T-helper 1 cell (primary cell): ENCODE measurements at places on chromosomes 2 and 18.
A peak's percentile ranks its signal among the peaks of the same experiment; 100 is the strongest.

DNA sequence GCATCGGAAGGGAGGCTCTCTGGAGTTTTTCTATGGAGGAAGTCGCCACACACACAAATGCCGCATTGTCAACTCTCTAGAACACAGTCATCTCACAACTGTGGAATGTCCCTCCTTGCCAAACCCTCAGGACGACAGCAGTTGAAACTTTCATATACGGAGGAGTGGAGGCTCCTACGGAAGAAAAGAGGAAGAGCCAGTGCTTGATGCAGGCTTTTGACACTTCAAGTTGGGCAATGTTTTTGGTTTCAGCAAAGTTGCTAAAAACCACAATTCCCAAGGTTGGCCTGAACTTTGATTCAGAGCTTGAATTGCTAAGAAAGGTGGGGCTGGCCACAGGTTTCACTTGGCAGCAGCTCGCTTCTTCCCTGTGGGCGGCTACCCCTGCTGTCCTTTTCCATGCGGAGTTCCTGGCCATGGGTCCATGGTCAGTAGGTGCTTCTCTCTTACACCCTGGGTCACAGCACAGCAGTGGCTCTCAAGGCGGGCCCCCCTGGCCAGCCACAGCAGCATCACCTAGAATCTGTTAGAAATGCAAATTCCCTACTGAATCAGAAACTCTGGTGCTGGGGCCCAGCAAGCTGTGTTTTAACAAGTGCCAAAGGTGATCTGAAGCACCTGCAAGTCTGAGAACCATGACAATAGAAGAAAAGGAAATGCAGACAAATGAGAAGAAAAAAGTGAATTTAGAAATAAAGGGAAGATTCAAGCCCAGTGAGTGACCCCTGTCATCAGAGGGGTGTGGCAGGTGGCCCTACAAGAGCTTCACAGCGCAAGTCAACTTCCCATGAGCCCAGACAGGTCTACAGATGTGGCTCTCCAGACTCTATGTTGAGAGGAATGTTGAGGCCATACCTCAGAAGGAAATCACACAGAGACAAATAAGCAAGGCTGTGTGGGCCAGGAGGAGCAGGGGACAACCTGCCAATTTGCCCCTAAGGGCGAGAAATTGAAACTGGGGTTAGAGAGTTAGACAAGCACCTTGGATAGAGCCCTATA, 856.4 kb downstream of the RNF144A start:
- DNase-seq = no peak

DNA sequence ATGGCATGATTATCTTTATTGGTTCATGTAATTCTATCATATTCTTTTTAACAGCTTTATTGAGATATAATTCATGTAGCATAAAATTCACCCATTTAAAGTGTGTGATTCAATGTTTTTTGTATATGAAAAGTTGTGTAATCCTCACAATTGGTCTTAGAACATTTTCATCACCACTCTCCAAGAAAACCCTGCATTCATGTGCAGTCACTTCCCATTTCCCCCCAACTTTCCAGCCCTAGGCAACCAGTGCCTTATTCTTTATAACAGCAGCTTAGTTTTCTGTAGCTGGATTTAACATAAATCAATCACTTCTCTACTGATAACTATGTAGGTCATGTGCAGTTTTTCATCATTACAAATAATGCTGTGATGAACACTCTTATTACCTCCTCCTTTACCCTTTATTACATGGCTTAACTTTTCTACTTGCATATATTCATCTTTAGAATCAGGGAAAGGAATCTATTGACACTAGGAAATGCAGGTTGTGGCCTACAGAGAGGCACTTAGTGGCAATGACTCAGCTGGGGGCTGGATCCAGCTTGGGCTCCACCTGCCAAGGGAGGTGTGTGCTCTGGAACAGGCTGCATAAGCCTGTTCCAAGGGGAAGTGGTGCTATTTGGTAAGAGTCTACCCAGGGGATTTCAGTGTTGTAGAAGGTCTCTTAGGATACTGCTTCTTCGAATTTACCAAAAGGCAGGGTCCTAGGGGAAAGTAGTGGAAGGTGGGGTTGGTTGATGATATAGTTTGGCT, 89.1 kb downstream of the ETAA1 start:
- DNase-seq = no peak

DNA sequence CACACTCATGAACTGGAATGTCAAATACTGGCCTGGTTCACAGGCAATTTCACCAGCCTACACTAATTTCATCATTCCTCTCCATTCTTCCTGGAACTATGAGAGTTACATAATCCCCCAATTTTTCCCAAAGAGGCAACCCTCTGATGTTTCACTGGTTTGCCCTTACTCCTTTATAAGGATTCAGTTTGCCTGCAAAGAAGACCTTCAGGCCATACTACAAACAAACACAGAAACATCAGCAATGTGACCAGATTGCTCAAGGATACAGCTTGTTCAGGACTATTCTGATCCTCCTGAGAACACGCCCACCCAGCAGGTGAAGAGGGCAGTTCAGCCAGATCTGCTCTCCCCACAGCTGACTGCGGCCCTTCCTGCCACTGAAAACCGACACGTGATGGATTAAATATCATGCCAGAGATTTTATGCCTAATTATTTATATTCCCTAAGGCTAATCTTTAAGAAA, 215.5 kb downstream of the ETAA1 start:
- DNase-seq = no peak

- no peak for DNase-seq
Measured at GRCh38 chr2:25692737-25693445, 19.5 kb upstream of the DTNB start.

GRCh38 chr2:241730671-241731293, 3.6 kb upstream of the D2HGDH start:
- peak; percentile 35 for DNase-seq

- DNase-seq = no peak
Measured at GRCh38 chr18:56199580-56200330, 438.6 kb downstream of the TXNL1 start.

DNA sequence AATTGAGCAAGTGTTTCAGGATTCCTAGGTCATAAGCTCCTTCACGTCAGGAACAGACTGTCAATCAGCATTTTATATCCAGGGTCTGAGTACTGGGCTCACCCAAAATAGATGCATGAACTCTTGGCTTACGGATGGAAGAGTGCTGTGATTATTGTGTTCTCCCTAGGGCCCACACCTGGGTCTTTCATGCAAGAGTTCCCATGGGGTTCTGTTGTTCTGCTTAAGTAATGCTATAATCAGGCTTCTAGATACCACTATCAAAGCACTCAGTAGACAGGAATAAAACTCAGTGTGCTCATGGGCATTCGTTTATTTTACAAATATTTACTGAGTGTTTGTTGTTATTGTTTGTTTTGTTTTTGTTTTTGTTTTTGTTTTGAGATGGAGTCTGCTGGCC, 46.4 kb upstream of the PMAIP1 start:
- no peak for DNase-seq

DNA sequence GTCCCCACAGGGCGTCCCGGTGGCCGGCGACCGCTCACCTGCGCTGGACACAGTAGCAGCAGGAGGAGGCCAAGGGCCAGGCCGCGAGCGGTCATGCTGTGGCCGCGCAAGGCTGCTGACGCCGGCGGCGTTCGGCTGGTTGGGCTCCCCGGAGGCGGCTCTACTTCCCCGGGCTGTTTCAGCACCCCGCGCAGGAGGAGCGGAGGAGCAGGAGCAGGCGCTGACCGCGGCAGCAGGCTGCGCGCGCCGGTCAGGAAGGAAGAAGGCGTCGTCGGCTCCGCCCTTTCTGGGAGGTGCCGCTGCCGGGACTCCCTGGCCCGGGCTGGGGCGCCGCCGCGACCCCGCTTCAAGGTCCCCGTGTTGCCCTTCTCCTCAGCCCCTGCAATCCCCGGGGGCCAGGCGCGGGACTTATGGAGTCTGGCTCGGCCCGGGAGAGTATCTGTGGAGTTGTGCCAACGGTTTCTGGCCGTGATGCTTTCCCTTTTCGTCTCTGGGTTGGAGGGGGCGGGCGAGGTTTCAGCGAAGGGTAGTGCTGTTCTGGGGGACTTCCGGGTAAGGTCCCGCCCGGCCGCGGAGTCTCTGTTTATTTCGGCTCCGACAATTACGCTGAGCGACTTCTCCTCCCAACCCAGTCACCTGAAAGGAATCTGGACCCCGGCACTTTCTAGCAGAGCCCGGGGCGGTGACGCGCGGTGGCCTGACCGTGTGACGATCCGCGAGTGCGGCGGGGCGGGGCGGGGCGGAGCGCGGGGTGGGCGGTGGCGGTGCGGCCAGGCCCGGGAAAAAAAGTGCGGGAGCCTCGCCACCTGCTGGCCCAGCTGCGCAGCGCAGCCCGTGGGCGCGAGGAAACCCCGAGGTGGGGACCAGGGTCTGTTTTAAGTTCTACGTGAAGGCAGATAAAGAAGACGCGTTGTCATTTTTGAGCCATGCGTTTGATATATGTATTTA, at the start of gene NPC1:
NPC1 (minus strand) TSS at position 258 of the 948 bp plus-strand sequence; CDS start at position 95, 163 bp downstream.
- peak; percentile 95 for DNase-seq

- no peak for DNase-seq
Measured at GRCh38 chr18:25563346-25563745, 211.4 kb upstream of the ZNF521 start.

DNA sequence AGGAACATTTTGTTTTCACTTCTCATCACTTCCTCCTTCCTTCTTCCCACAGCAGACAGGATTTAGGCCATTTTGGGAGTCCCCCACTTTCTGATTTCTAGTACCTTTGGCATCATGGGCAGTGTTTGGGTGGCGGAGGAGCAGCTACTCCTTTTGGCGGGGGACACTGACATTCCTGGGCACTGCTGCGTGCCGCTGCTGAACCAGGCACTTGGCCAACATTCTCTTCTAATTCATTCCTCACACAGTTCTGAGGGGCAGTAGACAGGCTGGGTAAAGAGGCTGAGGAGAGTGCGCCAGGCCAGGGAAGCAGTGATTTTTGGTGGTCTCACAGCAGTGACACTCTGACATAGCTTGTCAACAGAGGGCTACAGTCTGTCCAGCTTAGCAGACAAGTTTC, 270.2 kb downstream of the LOXHD1 start:
- no peak for DNase-seq

- no peak for DNase-seq
Measured at GRCh38 chr2:104088745-104089144, 765.2 kb upstream of the POU3F3 start.

GRCh38 chr2:217227794-217228193, 367.9 kb upstream of the TNP1 start:
- DNase-seq = no peak

DNA sequence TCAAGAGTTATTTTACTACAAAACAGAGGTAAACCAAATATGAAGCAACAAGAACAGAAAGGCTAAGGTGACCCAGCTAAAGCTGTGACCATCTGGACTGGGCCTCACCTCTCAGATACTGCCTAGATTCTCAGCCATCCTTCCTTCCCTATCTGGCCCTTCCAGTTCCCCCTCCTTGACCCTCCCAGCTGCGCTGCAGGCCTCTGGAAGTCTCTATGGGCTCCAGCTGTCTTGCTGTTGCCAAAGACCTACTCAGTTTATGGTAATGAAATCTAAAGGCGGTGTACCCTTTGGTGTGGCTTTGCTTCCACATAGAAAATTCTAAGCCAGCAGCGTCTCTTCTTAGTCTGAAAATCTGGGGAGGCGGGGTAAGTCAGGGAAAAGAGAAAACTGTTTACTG, 55.7 kb downstream of the ARHGEF33 start:
- DNase-seq = no peak

DNA sequence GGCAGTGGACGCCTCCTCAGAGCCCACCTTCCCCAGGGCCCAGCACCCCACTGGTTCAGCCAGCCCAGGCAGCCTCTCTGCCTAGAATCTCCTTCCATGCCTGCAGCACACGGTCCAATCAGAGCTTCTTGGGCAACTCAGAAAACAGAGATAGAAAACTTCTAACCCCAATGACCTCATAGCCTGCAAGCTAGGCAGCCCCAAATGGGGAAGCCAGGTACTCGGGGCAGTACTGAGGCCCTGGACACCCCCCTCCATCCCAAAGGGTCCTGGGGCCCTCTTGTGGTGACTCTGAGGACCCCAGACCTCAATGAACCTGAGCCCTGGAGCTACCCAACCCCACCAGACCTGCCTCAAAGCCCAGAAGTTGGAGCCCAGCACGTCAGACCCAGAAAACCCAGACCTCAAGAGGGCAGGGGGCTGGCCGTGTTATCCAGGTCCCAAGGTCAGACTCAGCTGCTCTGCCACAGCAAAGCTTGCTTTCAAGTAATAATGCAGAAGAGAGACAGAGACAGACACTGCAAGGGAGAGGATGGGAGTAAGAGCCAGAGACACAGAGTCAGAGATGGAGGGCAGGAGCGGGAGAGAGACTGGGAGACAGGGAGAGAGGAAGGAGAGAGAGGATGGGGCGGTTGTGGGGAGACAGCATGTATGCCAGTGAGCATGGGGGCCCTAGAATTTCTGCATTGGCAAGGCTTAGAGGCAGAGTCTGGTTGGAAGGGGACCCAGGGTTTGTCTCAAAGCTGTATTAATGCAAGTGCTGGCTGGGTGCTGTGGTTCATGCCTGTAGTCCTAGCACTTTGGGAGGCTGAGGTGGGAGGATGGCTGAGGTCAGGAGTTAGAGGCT, 28.2 kb downstream of the SERTAD2 start:
- DNase-seq = no peak

GRCh38 chr2:241561832-241562231, 3.3 kb downstream of the BOK start:
- DNase-seq = no peak

DNA sequence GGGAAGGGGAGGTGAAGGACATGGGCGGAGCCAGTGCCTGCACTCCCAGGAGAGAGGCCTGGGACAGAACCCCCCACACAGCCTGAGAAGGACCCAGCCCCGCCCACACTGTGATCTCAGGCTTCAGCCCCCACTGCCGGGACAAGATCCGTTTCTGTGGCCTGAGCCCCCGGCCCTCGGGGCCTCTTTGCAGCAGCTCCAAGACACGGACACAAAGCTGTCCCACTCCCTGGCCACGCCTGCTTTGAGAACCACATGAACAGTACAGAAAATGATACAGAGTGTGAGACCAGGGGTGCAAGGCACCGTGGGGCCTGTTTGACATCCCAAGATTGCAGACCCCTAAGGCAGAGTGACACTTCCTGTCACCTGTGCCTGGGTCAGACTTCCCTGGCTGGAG, 74.5 kb downstream of the TWIST2 start:
- DNase-seq = no peak

DNA sequence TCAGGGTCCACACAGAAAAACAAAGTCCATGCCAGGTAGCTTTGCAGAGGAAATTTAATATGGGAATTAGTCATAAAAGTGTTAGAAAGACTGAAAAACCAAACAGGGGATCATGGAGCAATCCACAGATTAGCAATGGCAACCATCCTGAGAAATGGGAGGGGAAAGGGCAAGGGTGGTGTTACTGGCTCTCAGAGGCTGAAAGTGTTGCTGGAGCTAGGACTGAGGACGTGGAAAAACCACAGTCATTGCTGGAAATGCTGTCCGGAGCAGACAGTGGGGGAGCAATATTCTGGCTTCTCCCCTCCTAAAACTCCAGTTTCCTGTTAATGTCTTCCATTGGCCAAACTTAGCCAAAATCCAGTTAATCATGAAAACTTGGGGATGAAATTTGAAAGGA, 172.4 kb downstream of the ZBTB7C start:
- DNase-seq = no peak

DNA sequence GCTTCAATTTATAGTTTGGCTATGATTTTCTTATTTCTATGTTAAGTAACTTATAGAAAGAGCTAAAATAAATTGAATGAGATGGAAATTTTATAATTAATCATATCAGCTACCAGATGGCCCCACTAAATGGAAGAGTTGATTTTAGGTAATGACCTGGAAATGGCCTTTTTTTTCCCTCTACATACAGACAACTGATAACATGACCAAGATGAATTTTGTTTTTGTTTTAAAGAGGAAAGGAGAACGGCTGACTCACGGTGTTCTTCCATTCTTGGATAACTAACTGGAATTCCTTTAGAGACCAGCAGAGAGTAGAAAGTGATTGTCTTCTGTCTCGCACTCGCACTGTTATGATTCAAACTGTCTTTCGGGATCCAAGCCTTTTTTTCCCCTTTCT, 91.0 kb downstream of the TMEM185B start:
- no peak for DNase-seq

GRCh38 chr2:174659069-174659900, 61.7 kb upstream of the WIPF1 start:
- DNase-seq = no peak
